ENCODE measurements at places on chromosomes 4 and X.

DNA sequence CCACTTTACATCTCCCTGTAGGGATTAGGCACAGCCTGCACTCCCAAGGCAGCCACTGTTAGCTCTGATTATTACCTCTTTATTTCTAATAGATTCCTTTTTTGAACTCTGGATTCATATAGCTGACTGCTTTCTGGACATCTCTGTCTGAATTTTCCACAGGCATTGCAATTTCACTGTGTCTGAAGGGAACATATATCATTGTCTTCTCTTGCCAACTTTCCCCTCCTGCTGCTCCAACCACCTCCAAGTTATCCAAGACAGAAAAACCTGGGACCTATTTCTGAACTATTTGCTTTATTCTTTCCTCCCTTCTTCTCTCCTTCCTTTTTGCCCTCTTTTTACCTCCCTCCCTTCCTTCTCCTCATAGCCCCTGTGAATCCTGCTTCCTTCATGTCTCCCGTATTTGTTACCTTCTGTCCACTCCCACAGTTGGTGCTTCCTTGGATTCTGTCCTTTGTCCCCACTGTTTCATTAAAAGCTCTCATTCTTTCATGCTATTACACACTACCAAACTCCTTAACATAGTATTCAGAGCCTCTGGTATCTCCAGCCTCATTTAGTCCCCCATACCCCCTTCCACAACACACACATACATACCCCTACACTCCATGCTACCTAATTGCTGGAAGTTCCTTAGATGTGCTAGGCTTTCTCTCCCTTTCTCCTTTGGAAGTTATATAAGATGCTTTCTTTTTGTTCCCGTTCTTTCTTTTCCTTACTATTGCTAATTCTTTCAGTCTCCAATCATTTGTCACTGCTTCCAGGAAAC, 34.7 kb downstream of the FGF2 start:
- DNase-seq = no peak

DNA sequence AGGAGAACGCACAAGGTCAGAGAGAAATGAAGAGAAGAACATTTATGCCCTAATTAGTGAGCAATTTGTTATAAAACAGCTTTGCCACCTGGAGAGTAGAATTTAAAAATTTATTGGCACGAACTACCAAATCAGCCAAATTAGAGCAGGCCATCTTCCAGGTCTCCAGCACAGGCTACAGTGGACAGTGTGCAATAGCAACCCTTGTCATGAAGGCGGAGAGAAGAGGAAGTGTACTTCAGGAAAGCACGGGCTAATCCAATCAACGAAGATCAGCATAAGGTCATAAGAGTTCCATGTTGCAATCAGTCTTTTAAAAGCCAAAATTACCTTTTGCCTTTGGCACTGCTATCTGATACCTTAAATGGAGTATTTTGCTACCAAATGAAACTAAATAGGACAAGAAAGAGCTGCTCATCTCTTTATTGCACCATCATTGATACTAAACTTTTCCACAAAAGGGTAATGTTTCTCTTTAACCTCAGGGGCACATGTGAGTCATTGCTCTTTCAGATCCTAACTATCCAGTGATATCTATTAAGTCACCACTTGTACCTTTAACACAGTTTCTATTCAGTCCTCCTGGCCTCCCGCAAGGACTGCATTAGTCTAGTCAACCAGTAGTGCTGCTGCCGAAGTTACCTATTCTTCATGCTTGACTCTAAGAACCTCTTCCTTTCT, 19.9 kb downstream of the ANK2 start:
- no peak for DNase-seq

GRCh38 chr4:73703320-73703719, 37.0 kb upstream of the CXCL8 start:
- DNase-seq = no peak

GRCh38 chr4:169621731-169622492, 1.5 kb downstream of the CLCN3 start:
- DNase-seq = no peak

- DNase-seq = no peak
These were observed 3.1 kb downstream of the SRPX2 start for GRCh38 chrX:100647095-100647494.

DNA sequence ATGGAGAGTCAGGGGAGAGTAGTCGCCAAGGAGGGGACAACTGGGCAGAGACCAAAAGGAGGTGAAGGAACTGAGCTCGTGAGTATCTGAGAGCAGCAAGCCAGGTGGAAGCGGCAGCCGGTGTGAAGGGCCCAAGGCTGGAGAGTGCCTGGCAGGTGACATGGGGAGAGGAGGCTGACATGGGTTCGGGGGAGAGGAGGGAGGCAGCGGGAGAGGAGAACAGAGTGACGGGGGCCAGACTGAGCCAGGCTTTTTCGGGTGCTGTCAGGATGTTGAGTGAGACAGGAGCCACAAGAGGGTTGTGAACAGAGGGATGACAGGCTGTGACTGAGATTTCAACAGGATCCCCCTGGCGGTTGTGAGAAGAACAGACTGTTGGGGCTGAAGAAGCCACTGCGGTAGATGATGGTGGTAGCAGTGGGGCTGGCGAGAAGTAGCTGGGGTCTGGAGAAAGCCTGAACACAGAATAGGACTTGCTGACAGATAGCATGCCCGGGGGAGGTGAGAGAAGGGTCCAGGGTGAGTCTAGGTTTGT, 5.7 kb downstream of the ELK1 start:
- DNase-seq = no peak

- no peak for DNase-seq
These were observed 64.1 kb downstream of the TNIP2 start for GRCh38 chr4:2691952-2692435.

DNA sequence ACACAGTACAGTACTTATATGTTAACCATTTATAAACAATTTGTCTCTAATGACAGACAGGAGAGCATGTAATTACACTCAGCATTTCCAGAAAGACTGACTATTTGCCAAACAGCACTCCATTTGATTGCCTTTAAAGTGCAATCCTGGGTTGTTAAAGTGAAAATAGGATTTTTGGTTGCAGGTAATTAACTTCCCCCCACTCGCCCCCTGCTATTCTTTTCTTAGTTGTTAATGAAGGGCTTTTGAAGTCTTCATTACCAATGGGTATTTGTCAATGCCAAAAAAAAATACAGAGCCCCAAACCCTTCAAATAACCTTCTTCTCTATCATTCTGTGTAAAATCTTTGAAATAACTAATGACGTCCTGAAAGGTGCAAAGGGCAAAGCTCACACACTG, 825.6 kb downstream of the STPG2 start:
- no peak for DNase-seq

DNA sequence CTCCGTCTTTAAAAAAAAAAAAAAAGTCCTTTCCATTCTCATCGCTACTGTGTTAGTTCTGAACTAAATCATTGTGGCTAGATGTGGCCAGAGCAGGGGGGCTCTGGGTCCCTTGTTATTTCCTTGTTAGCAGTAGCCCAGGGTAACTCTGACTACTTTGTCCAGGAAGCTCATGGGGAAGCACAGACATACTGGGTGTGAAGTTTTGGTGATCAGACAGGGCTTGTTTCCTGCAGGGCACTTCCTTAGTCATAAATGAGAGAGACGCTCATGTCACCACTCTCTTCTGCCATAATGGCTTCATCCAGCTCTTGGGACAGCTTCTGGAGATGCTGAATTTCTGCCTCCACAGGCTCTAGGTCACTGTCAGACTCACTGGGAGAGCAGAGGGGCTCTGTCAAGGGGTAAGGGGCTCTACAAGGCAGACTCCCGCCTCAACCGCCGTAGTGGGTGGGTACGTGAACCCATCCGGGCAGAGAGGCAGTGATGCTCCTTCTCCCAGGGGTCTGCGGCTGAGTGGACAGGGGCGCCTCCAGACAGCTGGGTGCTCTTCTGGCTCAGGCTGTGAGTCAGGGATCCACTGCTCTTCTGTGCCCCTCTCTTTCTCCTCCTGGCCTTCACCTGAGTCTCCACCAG, 12.9 kb downstream of the STIM2 start:
- DNase-seq = no peak

GRCh38 chr4:181278941-181279340, 964.3 kb upstream of the TENM3 start:
- DNase-seq = no peak

DNA sequence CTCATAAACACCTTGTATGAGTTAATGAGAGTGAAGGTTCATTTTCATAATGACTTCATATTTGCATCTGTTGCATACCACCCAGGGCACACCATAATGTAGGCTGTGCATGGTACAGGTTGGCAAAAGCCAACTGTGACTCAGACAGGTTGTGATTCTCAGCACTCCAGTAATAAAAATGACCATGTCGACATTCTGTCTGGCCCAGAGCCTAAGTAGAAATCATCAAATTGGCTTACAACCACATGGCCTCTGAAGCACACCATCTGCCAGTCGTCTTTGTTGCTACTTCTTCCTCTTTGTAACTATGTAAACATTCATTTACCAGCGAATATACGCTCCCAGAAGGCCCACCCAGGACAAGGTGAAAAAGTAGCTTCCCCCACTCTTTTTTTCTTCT, 459.5 kb downstream of the GASK1B start:
- no peak for DNase-seq

DNA sequence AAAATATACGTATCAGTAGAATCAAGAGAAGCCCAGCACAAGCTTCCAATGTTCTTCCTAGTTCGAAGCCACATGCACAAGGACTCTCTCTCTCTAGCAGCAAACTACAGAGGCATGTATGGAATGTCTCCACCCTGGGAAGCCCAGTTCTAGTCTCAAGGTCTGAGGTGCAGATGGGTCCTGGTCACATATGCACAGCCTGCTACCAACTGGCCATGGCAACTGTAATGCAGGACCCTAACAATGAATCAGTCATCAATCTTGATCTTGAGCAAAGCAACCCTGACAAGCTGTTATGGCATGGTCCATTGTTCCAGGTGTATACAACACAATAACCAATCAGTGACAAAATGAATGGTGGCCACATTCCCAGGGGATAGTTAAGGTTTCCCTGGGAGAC, 55.8 kb downstream of the MBNL3 start:
- no peak for DNase-seq

DNA sequence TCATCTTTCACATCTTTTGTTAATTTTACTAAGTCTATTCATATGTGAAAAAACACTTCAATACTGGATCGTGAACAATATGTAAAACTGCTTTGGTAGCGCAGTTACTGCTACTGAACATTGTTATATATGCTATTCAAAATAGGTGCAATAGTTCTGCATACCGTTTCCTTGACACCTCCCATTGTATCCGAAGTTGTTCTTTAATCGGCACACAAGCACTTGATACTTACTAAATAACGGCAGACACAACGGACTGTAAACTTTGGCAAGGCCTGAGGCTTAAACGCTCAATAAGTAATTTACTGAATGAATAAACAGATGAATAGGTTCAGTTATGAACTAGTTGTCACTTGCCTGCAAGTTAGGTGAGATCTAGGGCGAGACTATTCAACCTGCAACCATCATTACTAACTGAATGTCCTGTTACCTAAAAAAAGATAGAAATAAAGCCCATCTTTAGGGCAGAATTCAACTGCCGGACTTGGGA, 620 bp downstream of the ANAPC10 start:
- DNase-seq = no peak

GRCh38 chr4:80365928-80366327, 30.4 kb downstream of the CFAP299 start:
- peak; percentile 57 for DNase-seq

GRCh38 chrX:104972737-104973136, 247.8 kb downstream of the TEX13A start:
- no peak for DNase-seq

- DNase-seq = no peak
These were observed 62.7 kb downstream of the SHROOM2 start for GRCh38 chrX:9848718-9849479.

GRCh38 chr4:76897536-76898384, at the start of gene SOWAHB:
Gene SOWAHB (minus strand): TSS chr4:76898144. CDS start chr4:76897849, 295 bp downstream.
- DNase-seq = no peak

- no peak for DNase-seq
These were observed 912.6 kb upstream of the LCORL start for GRCh38 chr4:18934197-18934596.

- no peak for DNase-seq
These were observed 163.8 kb upstream of the KLF8 start for GRCh38 chrX:56068274-56068758.

- no peak for DNase-seq
These were observed 548.7 kb upstream of the DIPK2B start for GRCh38 chrX:45749375-45749774.

- DNase-seq = no peak
These were observed 194.2 kb downstream of the MAD2L1 start for GRCh38 chr4:119872371-119873016.

- DNase-seq = no peak
These were observed 76.6 kb upstream of the CXXC4 start for GRCh38 chr4:104571341-104571740.

DNA sequence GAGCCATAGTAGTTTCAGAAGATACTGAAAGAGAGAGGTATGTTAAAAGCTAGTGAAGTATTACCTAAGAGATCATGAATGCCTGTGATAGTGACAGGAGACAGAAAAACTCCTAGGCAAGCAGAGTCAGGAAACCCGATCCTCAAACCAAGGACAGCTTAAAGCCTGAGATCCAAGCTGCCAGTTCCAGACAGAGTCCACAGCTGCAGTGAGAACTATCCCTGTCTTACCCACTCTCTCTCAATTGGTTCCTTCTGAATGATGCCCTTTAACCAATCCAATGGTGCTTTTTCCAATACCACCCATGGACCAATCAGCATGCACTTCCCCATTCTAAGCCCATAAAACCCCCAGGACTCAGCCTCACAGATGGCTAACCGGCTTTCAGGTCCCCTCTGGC, 90.4 kb upstream of the PCDH10 start:
- DNase-seq = no peak

DNA sequence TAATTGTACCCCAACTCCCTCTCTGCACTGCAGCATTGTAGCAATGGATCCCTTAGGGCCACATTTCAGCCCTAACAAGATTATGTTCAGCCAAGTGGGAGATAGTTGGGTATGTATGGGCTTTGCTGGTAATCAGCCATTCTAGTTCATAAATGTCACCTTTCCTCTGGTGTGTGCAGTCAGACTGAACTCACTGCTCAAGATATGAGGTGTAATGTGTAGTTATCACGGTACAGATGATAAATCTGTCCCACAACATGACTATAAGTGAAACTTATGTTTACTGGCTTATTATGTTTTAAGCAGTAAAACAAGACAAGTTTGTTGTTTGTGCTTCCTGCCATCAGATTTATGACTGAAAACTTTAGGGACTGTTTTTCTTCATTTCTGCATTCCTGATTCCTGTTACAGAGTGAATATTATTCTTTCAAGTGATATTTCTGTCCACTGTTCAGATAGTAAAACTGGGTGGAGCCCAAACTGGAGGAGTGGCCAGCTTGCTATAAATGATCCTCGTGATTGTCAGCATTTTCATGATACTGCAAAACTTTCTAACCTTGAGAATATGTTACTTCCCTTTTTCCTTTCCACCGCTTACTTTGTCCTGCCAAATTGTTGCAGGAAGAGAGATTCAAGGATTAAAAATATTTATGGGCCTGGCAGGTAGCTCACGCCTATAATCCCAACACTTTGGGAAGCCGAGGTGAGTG, 44.9 kb downstream of the ANAPC4 start:
- DNase-seq = no peak

DNA sequence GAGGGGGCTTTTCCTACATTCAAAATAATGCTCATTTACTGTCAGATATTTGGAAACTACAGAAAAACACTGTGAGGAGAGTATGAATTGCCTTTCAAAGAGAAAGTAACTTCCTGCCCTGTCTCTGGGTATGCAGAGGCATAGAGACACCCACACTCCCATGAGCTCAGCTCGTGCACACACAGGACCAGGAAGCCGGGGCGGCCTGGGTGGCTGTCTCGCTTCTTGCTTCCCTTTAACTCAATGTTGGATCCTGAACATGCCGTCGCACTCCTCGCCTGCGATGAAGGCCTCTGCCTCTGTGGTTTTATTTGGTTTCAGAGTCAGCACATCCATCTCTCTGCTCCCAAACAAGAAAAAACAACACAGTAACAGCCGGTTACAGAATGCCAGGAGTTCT, 40.1 kb upstream of the GPR78 start:
- DNase-seq = no peak
